ENCODE measurements at places on chromosomes 11 and 22.
A peak's percentile ranks its signal among the peaks of the same experiment; 100 is the strongest.

- DNase-seq: no peak
Observed at GRCh38 chr11:130390071-130390758, 38.2 kb downstream of the ADAMTS8 start.

GRCh38 chr11:123410218-123410549 is 19.9 kb upstream of the GRAMD1B start:
- DNase-seq: no peak

- DNase-seq: peak; percentile 41
Observed at GRCh38 chr11:71268706-71269321, 16.4 kb upstream of the SHANK2 start.

GRCh38 chr11:134517621-134518293 is 105.7 kb upstream of the B3GAT1 start:
- no peak for DNase-seq

GRCh38 chr11:34621876-34622275 is 983 bp downstream of the EHF start:
- no peak for DNase-seq

- DNase-seq: no peak
Observed at GRCh38 chr11:94997437-94997836, 23.9 kb downstream of the KDM4D start.

GRCh38 chr11:2577031-2577990 is 122.5 kb downstream of the KCNQ1OT1 start:
- DNase-seq: peak; percentile 61

- DNase-seq: no peak
Observed at GRCh38 chr11:66557733-66558326, 10.6 kb downstream of the CTSF start.

GRCh38 chr11:4916581-4916980 is 2.6 kb downstream of the OR51G2 start:
- no peak for DNase-seq

GRCh38 chr22:29679316-29679715 is 40.5 kb upstream of the CABP7 start:
- DNase-seq: no peak

DNA sequence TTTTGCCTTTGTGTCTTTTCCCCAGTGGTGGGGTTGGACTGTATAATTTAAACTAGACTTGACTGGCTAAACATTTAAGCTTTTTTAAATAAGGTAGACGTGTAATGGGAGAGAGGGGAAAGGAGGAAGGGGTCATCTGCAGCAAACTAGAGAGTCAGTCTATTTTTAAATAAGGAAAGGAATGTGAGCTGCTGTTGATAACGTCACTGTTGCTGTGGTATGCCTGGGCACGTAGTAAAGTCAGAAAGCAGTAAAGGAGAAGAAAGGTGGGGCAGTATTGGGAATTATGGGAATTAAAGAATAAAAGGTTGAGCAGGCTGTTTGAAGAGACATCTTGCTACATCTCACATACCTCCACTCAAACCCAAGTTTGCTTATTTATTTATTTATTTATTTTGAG is 80.4 kb upstream of the FSHB start:
- no peak for DNase-seq

- peak; percentile 51 for DNase-seq
Observed at GRCh38 chr11:57324154-57324885, 432 bp downstream of the TNKS1BP1 start.

DNA sequence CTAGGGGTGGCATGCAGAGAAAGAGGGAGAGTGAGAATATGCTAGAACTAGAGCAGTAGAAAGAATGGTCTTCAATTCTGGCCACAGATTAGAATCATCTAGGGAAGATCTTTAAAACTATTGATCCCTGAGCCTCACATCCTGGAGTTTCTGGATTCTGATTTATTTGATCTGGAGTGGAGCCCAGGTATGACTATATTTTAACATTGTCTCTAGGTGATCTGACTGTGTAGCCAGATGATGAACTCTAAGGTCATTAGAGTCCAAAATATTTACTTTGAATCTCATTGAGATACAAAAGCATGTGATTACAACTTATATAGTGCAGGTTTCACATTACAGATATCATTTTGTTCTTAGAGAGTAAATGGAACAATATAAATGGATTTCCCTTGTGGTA is 79.7 kb downstream of the FDX1 start:
- no peak for DNase-seq

DNA sequence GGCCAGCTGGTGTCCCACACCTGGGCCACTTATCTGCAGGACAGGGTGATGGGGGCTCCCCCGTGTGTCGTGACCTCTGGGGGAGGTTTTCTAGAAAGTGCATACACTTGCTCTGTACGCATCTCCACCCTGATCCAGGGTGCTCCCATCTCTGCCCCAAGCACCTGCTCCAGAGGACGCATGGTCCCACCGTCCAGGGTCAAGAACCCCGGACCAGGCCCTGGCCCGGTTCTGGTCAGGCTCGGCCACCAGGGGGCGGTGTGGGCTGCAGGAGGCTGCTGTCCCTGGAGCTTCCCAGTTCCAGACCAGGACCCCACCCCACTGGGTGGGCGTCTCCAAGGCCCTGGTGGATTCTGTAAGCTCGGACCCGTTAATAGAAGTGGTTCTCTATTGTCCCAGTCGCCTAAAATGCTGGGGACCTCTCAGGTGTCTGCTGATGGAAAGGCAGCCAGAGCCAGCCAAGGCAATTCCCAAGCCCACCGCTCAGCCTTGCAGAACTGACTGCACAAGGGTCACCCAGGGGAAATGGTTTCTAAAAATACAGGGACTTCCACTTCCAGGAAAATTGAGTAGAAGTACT is 34.7 kb upstream of the SEPTIN5 start:
- peak; percentile 37 for DNase-seq

DNA sequence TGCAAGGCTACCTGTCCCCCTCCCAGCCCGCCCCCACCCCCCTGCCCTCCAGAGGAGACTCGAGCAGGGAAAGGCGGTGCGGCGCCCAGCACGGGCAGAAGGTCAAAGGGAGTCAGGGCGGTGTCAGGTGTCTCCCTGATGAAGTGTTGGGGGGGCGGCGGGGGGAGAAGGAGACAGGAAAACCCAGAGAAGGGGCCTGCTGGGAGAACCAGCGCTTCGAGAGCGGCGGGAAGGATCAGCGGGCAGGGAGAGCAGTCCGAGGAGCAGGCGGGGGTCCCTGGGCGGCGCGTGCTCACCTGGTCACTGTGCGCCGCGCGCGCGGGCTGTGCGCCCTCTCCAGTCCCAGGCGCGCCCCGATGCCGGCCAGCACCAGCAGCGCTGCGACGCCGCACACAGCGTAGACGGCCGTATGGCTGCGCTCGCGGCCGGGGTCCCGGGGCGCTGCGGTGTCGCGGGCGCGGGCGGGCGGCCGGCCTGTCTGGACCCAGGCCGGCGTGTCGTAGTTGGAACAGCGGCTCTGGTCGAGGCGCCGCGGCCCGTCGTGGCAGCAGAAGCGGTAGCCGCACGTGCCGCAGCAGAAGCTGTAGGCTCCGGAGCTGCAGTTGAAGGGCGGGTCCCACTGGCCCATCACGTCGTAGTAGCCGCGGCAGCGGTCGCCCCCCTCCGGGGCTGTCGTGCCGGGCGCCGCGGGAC is 886 bp downstream of the SHISA8 start:
- DNase-seq: no peak

DNA sequence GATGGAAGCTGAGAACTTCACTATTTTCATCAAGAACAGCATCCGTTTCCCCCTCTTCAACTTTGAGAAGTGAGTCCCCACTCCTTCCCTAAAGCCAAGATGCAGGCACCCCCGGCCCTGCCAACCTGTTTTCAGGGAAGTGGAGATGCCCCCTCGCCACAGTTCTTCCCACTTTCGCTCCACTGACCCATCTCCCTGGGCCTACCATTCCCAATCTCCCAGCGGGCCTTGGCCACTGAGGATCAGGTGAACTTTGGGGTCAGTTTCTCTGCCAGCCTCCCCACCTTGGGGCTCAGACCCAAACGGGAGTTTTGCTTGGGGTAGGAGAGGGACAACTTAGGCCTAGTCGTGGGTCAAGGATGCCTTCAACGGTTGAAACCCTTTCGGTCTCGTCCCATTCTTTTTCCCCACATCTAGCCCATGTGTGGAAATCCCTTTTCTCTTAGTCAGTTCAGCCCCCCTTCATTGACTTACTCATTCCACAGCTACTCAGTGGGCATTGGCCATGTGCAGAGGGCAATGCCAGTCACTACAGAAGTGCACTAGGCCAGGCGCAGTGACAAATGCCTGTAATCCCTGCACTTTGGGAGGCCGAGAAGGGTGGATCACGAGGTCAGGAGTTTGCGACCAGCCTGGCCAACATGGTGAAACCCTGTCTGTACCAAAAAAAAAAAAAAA is 10.6 kb downstream of the P2RX3 start:
- DNase-seq: no peak

DNA sequence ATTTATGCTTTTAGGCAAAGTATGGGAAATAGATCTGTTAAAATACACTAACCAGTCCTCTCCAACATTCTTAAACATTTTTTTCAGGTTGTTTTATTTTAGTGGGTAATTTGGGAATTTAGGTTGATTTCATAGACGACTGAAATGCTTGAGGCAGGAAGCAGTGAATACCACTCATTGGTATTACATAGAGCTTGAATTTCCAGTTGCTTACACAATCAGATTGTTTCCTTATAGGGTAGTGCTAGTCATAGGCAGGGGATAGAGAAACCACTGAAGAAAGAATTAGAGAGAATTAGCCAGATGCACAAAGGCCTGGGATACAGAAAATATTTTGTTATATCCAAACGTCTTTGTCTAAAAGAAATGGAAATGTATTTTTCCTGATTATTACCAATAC is 23.9 kb upstream of the LYVE1 start:
- DNase-seq: no peak

GRCh38 chr11:88117281-88117858 is 57.9 kb downstream of the RAB38 start:
- no peak for DNase-seq

- no peak for DNase-seq
Observed at GRCh38 chr22:26385164-26385563, 43.9 kb upstream of the ASPHD2 start.

DNA sequence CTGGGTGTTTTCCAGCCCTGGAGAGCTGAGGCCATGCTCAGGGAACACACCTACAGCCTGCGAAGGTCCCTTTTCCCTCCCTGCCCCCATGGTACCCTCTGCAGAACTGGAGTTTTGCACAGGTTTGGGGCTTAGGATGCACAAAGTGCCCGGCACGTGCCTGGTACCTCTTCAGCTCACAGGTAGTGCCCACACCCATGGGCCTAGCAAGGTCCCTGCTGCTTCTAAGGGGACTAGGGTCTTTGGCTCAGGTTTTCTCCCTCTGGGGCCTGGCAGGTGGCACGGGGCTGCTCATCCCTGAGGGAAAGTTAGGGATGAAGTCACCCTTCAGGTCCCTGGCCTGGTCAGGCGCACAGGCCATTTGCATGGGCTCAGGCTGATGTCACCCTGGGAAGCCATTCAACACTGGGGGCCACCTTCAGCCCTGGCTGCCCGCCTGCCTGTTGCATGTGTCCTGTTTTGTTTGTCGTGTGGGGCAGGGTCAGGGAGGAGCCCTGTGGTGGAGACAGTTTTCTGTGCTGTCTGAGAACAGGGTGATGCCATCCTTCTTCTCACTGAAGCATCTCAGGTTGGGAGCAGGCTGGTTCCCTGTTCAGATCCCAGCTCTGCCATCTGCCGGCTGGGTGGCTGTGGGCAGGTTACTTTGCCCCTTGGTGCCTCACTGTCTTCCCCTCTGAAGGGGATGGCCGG is 68.3 kb upstream of the CRYBB3 start:
- peak; percentile 50 for DNase-seq

GRCh38 chr11:14908214-14908880 is 16.3 kb upstream of the CYP2R1 start:
- peak; percentile 45 for DNase-seq

DNA sequence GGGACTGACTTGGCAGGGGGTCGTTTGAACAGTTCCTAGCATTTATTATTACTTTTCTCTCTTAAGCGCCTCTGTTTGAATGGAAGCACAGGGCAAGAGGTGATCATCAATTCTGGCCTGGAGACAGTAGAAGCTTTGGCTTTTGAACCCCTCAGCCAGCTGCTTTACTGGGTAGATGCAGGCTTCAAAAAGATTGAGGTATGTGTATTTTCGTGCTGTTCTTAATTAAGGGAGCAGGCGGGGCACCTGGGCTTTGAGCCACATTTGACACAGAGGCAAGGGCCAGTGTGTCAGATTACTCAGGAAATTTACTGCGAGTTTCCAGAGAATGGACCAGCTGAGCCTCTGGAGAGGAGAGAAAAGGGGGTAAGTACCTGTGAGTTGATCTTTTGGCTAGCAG is 102.4 kb upstream of the SORL1-AS1 start:
- DNase-seq: no peak

GRCh38 chr22:47738472-47739013 is 976.1 kb downstream of the TBC1D22A start:
- no peak for DNase-seq

- DNase-seq: no peak
Observed at GRCh38 chr11:28366549-28367346, 258.6 kb downstream of the METTL15 start.

DNA sequence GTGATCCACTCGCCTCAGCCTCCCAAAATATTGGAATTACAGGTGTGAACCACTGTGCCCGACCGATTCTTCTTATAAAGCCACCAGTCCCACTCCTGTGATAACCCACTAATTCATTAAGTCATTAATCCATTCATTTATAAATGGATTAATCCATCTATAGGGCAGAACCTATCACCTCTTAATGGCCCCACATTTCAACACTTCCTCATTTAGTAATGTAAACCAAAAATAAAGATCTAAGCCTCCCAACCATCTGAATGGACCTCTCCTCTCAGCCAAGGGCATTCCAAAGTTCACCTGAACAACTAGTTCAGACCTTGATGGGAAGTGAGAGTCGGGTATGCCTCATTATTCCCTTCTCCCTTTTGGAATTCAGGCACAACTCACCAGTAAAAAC is 9.9 kb upstream of the MRPL11 start:
- no peak for DNase-seq

- no peak for DNase-seq
Observed at GRCh38 chr22:31584804-31585160, 77.2 kb downstream of the PISD start.

GRCh38 chr22:26957176-26957575 is 299.8 kb downstream of the MIAT start:
- no peak for DNase-seq

Measured in colonic mucosa (tissue), 4 donors.